ENCODE measurements at places on chromosomes 5 and 9. TPM values are rescaled to one million over a fixed set of nuclear protein-coding genes. Genes with fewer than 3 reads are reported as not detected.

Gene RUFY1
- polyA plus RNA-seq: 32.7 TPM

Gene SHISAL2B
- not detected for polyA plus RNA-seq

Gene SOWAHA
- polyA plus RNA-seq: 26.4 TPM

Gene CKMT2
- polyA plus RNA-seq: 6.0 TPM

Gene PCDHGA9
- not detected for polyA plus RNA-seq

Gene MARCOL
- polyA plus RNA-seq: not detected

Gene PLEKHG4B
- not detected for polyA plus RNA-seq

Gene CD14
- polyA plus RNA-seq: 42.7 TPM

Gene PLAA
- 16.2 TPM for polyA plus RNA-seq

Gene OCLN
- 5.4 TPM for polyA plus RNA-seq

Gene CXCL14
- 56.7 TPM for polyA plus RNA-seq

Gene PDCD1LG2
- polyA plus RNA-seq: 1.2 TPM

Gene STC2
- 3.3 TPM for polyA plus RNA-seq

Gene LRRC8A
- 4.8 TPM for polyA plus RNA-seq

Gene DEPDC1B
- polyA plus RNA-seq: 1.2 TPM

Gene EQTN
- not detected for polyA plus RNA-seq

Gene IL4
- not detected for polyA plus RNA-seq

Gene PCDHGA5
- polyA plus RNA-seq: 0.57 TPM

Gene CSF1R
- 10.8 TPM for polyA plus RNA-seq

Gene CTXN3
- polyA plus RNA-seq: not detected

Measured in sigmoid colon (tissue), 7 donors.